Glutamatergic neuron (in vitro differentiated cells): ENCODE measurements at places on chromosomes 6 and 20. TPM values are rescaled to one million over a fixed set of nuclear protein-coding genes. Genes with fewer than 3 reads are reported as not detected.

RNASET2 gene
- 2.2 TPM for total RNA-seq

B3GALT4 gene
- total RNA-seq = 8.6 TPM

ARFGEF3 gene
- total RNA-seq = 15.3 TPM

MDFI gene
- total RNA-seq = 7.9 TPM

- DNase-seq = no peak
Measured at GRCh38 chr20:2264118-2264517, 31.7 kb upstream of the TGM3 start.

GRCh38 chr20:38842558-38842981 lies 37.1 kb downstream of the PPP1R16B start:
- no peak for DNase-seq

GRCh38 chr6:138455746-138456400 lies 43.4 kb downstream of the NHSL1 start:
- DNase-seq = no peak

DNA sequence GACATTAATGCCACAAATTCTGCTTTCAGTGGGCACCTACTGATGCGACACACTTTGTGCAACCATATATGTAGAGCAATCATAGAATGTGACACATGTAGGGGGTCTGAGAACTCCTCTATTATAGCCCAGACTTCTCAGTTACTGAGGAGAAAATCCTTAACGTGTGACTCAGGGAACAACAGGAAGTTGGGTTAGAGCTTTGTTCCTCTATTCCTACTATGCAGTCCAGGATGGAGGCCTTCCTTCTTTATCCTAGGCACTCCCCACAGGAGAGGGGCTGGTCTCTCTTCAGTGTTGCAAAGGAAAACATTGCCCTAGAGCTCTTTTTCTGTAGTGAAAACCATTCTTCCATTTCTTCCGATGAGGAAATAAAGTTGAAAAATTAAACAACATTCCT lies 39.6 kb upstream of the RCAN2 start:
- DNase-seq = no peak

- no peak for DNase-seq
Measured at GRCh38 chr6:165317723-165318122, 8.3 kb upstream of the C6orf118 start.

DNA sequence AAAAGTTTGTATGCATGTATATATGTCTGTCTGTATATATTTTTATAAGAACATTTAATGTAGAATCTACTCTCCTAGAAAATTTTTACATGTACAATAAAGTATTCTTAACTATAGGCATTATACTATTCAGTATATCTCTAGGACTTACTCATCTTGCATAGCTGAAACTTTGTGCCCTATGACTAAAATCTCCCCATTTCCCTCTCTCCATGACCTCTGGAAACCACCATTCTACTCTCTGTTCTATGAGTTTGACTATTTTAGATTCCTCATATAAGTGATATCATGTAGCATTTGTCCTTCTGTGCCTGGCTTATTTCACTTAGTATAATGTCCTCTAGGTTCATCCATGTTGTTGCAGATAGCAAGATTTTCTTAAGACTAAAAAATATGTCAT lies 205.1 kb upstream of the SMLR1 start:
- DNase-seq = no peak

- DNase-seq = no peak
Measured at GRCh38 chr6:156845454-156846155, 68.4 kb downstream of the ARID1B start.
